Type B pancreatic cell (in vitro differentiated cells): ENCODE measurements at places on chromosomes 5 and 9. TPM values are rescaled to one million over a fixed set of nuclear protein-coding genes. Genes with fewer than 3 reads are reported as not detected.

Gene SLC36A2
- not detected in 2 replicates for total RNA-seq

Gene PCDHAC1
- total RNA-seq = 6.7 and 9.2 TPM in 2 replicates

GRCh38 chr9:74404620-74405019 is 92.5 kb upstream of the RORB start:
- no peak for DNase-seq

DNA sequence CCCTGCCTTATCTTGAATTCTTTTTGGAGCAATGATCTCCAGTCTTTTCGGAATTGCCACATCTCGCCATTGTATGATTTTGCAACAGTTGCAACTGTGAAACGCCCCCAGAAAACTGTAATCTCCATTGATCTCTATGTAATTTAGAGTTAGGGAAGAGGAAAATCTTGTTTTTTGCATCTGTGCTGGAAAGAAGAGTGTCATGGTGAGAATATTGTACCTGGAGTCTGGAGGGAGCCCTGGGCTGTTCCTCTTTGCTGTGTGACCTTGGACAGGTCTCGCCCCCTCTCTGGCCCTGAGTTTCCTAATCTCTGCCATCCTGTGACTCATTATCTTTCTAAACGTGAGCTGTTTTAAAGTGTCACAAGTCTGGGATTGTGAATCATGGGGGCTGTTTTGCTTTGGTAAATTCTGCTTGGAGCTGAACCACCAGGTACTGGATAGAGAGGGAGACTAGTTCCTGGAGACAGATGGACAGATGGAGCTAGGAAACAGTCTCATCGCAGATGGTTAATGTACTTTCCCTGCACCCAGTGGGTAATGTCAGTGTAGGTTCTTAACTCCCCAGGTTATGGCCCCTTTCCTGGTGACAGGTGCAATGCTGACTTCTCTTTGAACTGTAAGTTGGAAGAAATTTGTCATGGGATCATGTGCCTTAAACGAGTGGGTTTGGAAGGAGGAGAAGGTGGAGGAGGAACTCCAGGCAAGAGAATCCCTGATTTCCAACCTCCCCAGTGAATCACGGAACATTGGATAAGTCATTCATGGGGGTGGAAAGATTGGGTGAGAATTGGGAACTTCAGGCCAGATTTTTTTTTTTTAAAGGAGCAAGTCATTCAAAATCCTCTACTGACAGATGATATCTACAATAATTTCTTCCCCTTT is 19.6 kb downstream of the PPARGC1B start:
- DNase-seq = no peak

DNA sequence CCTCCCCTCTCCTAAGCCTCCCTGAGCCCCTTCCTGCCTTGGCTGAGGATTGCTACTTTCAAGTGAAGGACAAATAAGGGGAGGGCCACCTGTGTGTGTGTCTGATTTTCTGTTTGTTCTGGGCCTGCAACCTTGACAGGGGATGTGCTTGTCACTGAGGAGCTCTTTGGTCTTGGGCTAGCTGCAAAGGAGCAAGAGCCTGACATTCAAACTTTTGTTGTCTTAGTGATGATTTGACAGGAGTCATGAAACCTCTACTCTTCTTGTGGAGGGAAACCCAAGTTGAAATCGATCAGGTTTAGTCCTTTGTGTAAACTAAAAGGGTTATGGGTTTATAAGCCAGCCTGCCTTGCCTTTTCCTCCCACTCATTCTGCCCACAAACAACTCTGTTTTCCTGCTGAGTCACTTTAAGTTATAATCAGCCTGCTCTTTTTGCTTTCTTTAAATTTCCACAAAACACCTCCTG is 16.9 kb downstream of the CLTA start:
- no peak for DNase-seq

Gene LCN15
- total RNA-seq = 0.77 and 0.93 TPM in 2 replicates

GRCh38 chr9:4423207-4423610 is 67.1 kb upstream of the SLC1A1 start:
- DNase-seq = no peak

DNA sequence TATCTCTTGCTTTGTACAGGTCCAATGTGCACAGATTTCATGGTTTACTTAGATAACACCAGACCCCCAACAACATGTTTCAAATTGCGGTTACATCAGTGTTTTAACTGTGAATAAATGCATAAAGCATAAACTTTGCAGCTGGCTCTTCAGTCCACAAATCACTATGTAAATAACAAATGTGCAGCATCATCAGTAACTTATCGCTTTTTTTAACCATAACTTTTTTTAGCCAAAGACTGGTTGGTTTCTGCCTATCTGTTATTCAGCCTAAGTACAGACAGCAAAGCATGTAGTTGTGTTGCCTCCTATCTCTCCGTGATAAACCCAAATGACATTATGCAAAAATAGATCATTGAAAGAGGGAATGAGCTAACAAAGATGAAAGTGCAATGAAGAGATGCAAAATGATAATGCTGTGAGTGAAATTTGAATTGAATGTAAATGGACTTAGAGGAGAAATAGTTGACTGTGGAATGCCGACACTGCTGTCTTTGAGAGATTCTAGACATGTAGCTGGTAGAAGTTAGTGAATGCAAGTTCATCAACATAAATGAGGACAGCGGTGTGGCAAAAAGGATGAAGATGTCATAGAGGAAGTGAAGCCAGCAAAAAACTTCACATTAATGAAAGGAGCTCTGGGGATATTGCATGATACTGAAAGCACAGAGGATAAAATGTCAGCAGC is 108.8 kb downstream of the PDE8B start:
- no peak for DNase-seq
